ENCODE measurements at places on chromosomes 5 and 9. TPM values are rescaled to one million over a fixed set of nuclear protein-coding genes. Genes with fewer than 3 reads are reported as not detected.

The IFNB1 gene
- total RNA-seq: not detected

- DNase-seq: no peak
Observed at GRCh38 chr5:11522796-11523195, 381.4 kb downstream of the CTNND2 start.

DNA sequence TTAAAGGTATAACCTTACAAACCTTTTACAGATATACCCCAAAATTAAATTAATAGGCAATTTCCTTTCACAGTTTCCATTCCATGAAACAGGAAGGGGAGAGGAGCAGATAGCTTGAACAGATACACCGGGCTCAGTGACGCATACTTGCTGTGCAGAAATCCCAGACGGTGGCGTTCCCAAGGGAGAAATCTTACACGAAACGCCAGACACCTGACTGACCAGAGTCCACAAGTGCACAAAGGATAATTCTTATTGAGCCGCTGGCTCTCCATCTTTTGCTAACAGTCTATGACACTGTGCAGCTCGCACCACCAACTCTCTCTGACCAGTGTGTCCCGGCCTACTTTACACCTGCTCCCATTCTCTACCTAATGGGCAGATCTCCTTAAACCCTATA is 37.4 kb downstream of the PTCH1 start:
- no peak for DNase-seq

GRCh38 chr9:94083384-94083783 is 880 bp upstream of the PTPDC1 start:
- DNase-seq: peak; percentile 15
